ENCODE measurements at places on chromosomes 13 and 19.

DNA sequence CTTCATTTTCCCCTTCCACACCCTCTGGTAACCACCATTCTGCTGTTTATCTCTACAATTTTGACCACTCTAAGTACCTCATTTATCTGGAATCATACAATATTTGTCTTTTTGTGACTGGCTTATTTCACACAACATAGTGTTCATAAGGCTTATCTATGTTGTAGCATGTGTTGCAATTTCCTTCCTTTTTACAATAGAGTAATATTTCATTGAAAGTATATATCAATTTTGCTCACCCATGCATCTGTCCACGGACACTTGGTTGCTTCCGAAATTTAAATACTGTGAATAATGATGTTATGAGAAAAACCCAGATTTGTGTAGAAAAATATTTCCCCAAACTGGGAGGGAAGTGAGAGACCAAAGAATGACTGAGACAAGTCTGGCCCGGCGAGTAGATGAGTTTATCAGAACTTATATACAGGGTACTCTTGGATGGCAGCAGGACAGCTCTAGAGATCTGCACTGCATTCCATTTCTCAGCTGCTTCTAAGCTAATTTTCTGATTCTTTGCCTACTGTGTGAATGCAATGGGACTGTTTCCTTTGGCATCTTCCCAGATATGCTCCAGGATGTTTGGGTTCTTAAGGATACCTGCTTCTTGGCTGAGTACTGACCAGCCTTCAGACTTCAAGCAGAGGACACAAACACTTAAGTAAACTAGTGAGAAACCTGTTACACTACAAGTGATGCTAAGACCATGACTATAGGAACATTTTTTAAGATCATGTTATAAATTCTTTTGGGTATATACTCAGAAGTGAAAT is 834.0 kb upstream of the PCDH9 start:
- DNase-seq: no peak

DNA sequence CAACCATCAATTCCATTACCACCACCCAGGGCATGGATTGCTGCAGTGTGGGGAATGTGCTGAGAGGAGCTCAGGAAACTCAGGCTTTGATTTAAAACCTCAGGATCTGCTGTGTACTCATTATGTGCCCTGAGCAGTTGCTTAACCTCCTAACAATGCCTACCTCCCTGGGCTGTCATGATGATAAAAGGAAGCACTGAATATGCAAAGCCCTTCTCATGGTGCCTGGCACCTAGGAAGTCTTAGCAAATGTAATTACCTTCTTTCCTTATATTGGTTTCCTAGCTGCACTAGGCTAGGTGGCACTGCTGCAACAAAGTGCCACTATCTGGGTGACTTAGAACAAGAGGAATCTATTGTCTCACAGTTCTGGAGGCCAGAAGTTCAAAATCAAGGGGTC is 62.2 kb downstream of the KCTD12 start:
- no peak for DNase-seq

- no peak for DNase-seq
Observed at GRCh38 chr13:60463787-60464186, 66.8 kb downstream of the TDRD3 start.

- DNase-seq: no peak
Observed at GRCh38 chr13:53167561-53167960, 138.9 kb downstream of the OLFM4 start.

DNA sequence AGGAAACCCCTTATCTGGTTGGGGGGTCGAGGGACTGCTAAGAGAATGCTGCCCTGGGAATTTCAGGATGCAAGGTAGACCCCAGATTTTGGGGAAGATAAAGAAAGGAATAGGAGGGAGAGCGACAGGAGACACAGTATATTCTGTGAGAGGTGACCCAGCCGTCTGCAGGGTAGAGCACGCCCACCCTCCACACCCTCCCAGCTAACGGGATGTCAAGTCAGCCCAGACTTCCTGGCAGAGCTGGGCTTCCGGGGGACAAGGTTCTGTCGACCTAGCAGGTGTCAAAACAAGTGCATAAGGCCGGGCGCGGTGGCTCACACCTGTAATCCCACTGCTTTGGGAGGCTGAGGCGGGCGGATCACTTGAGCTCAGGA is 695 bp upstream of the PRR36 start:
- no peak for DNase-seq

DNA sequence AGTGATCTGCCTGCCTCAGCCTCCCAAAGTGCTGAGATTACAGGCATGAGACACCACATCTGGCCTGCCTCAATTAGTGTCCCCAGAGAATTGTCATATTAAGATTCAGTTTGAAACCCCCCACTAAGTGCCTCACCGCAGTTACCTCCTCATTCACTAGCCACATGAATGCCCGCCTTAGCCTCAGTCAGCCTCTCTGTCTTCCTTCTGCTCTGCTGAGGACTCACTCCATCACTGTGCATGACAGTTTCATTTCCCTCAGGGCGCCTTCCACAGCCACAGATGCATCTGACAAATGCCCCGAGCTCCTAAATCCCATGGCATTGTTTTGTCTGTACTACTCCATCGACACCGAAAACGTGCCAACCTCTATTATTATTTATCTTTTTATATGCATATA is 23.3 kb downstream of the MIPEP start:
- DNase-seq: no peak

GRCh38 chr13:40355126-40355724 is 311.2 kb downstream of the FOXO1 start:
- DNase-seq: no peak

- no peak for DNase-seq
Observed at GRCh38 chr13:28716511-28716910, 2.3 kb downstream of the SLC46A3 start.

DNA sequence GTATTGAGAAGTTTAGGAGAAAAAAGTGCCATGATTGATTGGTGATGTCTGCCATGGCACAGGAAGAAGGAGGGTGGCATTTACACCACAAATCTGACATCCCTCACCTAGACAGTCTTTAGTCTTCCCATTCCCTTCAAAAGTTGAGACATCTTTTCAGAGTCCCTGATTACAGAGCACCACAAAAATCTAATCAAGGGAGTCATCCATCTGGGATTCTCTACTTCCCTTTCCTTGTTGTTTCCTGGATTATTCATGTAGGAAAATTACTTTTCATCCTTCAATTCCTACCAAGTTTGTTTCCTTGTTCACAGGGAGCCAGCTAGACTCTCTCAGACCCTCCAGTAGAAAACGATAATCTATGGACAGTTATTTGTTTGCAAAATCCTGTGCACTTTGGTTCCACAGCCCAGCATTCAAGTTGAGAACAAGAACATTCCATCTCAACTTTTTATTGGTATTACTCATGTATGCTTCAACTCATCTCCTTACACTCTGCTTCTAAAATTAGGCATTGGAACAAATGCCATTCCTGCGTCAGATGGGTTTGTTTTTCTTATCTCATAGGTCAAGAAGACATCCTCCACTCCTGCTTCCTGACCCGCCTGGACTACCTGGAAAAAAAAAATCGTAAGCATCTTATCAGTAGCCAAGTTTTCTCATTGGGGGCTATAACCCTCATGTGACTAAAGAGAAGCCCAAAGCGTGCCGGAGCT is 259.9 kb downstream of the FOXO1 start:
- DNase-seq: no peak

DNA sequence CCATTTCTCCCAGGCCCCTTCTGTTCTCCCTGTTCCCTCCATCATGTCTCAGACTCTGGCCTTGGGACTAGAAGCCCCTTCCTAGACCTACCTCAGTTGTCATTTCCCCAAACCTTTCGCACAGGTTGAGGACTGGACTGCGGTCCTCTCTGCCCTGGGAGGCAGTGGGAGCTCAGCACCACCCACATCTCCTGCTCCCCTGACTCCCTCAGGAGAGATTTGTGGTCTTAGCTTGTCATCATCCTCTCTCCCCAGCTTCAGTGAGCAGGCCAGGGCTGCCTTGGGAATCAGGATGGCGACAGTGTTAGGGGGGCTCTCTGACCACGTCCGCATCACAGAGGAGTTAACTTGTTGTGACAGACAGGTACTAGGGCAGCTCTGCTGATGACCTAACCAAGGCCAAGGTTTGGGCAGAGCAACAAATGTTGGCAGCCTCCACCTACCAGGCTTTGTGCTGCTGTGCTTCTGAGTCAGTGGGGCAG is 25.6 kb upstream of the RNF17 start:
- no peak for DNase-seq

DNA sequence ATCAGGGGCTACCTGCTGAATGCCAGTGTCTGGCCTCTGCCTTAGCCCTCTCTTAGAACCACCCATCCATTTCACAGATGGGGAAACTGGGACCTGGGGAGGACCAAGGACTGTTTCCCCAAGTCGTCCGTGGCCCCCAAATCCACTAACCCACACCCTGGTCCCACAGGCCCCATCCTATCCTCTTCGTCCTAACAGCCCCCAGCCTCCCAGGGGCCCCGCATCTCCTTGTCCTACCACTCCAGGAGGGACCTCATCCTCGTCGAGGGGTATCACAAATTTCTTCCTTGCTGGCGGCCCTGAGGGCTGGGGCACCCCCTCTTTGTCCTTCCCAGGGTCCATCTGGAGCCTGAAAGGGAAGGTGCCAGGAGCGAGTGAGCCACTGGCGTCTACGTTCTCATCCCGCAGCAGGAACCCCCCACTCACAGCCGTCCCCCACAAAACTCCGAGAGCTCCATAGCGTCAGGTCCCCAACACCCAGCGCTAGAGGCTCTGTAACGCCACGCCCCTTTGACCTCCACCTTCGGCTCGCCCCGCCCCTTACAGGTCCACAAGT is 606 bp downstream of the ERCC1 start:
- no peak for DNase-seq

GRCh38 chr13:74452176-74452575 is 318.0 kb upstream of the KLF12 start:
- DNase-seq: no peak

GRCh38 chr13:105365831-105366230 is 1169.6 kb downstream of the EFNB2 start:
- DNase-seq: no peak

DNA sequence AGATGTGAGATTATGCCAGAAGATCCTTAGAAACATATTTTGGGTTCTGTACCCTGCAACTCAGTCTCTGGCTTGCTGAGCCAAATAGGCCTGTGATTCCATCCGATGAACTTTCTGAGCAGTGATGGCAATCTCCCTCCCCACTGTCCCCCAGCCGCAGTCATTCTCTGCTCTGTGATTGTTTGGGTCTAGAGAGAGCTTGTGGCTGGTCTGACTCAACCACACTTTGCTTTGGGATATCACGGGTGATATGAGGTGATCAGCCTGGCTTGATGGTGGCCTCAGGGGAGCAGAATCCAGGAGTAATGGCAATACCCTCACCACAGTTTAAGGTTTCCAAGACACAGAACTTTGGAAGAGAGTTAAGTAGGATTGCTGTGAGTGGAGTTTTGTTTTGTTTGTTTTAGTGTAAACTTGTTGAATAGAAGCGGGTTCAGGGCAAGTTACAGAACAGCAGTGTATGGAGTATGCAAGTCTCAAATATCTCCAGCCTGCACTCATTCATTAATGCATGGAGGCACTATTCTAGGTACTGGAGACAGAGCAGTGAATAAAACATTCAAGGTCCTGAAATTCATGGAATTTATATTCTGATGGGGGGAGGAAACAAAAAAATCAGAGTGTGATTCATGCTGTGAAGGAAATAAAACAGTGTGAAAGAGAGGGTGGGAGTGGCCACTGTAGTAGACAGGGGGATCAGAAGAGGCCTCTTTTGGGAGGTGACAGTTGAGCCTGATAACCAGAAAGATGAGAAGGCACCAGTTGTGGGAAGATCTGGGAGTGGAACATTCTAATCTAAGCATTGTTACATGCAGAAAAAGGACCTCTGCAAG is 5.3 kb downstream of the SAMD4B start:
- DNase-seq: no peak

DNA sequence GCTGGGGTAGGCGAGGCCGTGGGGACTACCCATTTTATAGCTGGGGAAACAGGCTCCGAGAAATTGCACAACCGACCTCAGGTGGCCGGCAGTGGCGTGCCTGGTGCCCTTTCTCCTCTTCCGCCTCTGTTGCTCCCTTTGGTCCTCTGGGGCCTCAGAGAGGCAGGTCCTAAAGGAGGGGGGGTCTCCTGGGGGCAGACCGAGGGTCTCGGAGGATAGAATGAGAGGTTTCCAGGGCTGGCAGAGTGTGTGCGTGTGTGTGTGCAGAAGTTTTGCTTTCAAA is 11.3 kb downstream of the STX10 start:
- DNase-seq: no peak

- no peak for DNase-seq
Observed at GRCh38 chr19:36183245-36183628, 31.0 kb upstream of the COX7A1 start.

DNA sequence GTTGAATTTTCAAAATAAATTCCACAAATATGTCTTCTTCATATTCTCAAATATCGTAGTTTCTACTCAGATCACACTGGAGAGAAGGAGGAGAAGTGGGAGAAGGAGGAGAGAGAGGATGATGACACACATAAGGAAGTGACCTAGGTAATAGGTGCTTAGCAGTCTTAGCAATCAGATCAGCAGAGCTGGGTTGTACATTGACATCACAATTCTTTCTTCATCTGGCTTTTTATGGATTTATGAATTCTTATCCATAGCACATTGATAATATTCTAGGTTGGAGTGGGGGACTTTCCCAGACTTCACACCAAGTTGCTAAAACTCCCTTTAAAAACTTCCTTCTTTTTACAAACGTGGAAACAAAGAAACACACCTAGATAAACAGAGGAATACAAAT is 86.9 kb downstream of the FGF9 start:
- no peak for DNase-seq

DNA sequence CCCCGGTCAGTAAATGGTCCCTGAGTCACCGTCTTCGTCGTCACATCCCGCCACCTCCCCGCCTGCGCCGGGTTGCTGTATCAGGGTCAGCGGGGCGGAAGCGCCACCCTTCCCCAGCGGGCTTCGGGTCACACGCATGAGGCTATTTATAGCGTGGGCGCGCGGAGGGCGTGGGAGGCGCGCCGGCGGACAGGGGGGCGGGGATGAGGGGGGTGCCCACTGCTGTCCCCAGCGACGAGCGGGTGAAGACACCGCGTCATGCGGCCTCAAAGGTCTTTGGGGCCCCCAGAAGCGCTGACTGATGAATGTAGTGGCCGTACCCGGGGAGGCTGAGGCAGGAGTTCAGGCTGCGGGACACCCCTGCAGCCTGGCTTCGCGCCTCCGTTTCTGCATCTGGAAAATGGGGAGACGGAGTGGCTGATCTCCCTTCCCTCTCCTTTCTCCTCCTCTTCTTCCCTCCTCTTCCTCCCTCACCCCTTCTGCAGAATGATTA is 7.9 kb downstream of the UNC13A start:
- DNase-seq: no peak

DNA sequence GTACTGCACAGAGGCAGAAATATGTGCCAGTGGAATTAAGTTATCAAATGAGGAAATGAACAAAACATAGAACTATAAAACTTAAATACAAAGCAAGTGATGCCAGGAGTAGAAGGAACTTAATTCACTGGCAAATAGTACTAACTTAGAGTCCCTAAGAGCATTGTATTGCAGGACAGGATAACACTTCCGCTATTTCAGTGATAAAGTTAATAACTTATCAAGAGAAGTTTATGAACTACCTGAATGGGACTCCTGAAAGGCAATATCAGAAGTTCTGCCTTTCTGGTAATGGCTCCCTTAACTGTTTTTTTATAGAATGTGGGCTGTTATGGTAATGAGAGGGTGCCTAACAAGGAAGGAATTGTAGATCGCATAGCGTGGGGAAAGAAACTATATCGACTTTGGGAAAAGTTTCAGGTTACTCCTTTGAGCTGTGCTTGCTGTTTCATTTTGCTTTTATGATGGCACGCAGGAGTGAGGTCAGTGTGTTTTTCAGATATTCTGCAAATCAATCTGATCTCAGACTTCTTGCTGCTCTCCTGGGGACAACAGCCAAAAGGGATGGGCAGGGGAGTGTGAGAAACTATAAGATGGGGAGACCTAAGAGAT is 95.3 kb upstream of the MLNR start:
- no peak for DNase-seq

- no peak for DNase-seq
Observed at GRCh38 chr19:17411801-17412200, 6.4 kb upstream of the BST2 start.
